Body of pancreas (tissue), 4 donors: ENCODE measurements at places on chromosomes 11 and 22.

GRCh38 chr22:20553947-20554741 is 46.7 kb downstream of the MED15 start:
- H3K4me1 ChIP-seq = peaks cover 42% of the 10 kb centered on the region
- H3K27me3 ChIP-seq = no peaks in the 10 kb centered on the region
- peak overlapping the region; percentile 88 for H3K27ac ChIP-seq
- no peak for DNase-seq
- H3K4me3 ChIP-seq = no peak overlapping the region

GRCh38 chr11:86761978-86762377 is 38.4 kb upstream of the PRSS23 start:
- no peak for DNase-seq
- no peak overlapping the region for H3K27ac ChIP-seq
- no peak overlapping the region for H3K4me3 ChIP-seq
- H3K4me1 ChIP-seq = no peaks in the 10 kb centered on the region
- no peaks in the 10 kb centered on the region for H3K27me3 ChIP-seq

GRCh38 chr22:24992946-24993345 is 40.4 kb downstream of the KIAA1671 start:
- no peak overlapping the region for H3K27ac ChIP-seq
- no peaks in the 10 kb centered on the region for H3K27me3 ChIP-seq
- no peaks in the 10 kb centered on the region for H3K4me1 ChIP-seq
- no peak overlapping the region for H3K4me3 ChIP-seq
- no peak for DNase-seq

DNA sequence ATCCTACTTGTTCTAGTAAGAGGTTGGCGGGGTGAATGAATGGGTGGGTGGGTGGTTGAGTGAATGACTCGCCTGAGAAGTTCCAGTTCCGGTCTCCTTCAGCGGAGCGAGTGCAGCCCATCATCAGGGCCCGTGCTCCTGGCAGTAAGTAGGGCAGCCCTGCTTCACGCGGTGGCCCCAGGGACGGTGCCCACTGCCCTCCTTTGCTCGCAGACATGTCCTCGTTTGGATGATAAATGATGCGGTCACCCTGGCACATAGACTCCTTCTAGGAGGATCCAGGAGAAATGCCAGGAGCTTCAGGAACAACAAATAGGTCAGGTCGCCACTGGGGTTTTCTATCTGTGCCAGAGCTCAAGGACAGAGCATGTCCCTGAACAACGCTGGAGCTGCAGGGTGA is 370.8 kb downstream of the CTTN start:
- H3K27ac ChIP-seq = no peak overlapping the region
- no peak for DNase-seq
- H3K4me1 ChIP-seq = no peaks in the 10 kb centered on the region
- H3K4me3 ChIP-seq = no peak overlapping the region
- no peaks in the 10 kb centered on the region for H3K27me3 ChIP-seq

GRCh38 chr11:66373265-66373664 is 1.7 kb upstream of the SLC29A2 start:
- peaks cover 34% of the 10 kb centered on the region for H3K4me1 ChIP-seq
- no peak for DNase-seq
- no peaks in the 10 kb centered on the region for H3K36me3 ChIP-seq
- no peak overlapping the region for H3K4me3 ChIP-seq
- no peaks in the 10 kb centered on the region for H3K27me3 ChIP-seq
- H3K27ac ChIP-seq = peak overlapping the region; percentile 94

DNA sequence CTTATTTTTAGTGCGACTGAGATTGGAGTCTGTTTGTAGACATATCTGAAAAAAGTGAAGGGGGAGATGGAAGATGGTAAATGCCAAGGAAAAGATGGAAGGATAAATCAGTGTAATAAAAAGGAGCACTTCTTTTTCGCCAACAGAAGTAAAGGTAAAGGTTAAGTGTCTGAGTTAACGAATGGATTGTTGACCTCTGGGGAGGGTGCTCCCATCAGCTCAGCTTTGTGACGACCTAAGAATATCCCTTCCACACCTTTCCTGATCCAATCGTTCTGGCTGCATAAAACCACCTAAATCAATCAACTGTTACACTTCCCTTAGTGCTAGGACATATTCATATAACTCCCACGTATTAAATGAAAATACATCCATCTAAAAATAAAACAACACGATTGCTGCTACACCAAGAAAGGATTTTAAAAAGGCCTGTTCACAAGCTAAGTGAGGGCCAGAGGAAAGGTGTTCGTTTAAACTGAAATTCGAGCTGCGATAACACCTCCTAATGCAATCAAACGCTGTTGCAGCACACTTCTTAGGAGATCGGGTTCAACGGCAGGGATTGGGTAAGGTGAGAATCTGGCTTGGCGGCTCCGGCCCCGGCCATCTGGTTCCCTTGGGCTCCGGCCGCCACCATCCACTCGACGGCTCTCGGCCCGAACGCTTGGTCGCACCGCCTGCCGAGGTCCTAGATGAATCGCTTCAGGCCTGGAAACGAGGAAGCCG is 658 bp downstream of the C11orf71 start:
- H3K36me3 ChIP-seq = no peaks in the 10 kb centered on the region
- H3K27me3 ChIP-seq = no peaks in the 10 kb centered on the region
- peak; percentile 81 for DNase-seq
- H3K4me1 ChIP-seq = peaks cover 31% of the 10 kb centered on the region

DNA sequence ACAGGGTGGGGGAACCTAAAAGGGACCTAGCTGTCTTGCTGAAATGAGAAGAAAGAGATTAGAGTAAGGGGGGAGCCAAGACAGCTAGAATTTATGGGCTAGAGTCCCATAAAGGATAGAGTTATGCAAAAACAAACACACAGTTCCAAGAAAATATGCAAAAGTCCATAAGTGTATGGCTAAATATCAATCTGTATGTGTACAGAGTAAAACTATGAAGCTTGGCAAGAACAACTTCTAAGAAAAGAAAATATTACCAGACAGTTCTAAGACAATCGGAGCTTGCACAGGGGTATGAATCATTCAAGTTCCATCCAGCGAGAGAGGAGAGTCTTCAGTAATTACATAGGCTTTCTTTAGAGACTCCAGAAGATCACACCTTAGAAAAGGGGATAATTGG is 41.8 kb downstream of the GDPD4 start:
- no peaks in the 10 kb centered on the region for H3K4me1 ChIP-seq
- no peaks in the 10 kb centered on the region for H3K27me3 ChIP-seq

DNA sequence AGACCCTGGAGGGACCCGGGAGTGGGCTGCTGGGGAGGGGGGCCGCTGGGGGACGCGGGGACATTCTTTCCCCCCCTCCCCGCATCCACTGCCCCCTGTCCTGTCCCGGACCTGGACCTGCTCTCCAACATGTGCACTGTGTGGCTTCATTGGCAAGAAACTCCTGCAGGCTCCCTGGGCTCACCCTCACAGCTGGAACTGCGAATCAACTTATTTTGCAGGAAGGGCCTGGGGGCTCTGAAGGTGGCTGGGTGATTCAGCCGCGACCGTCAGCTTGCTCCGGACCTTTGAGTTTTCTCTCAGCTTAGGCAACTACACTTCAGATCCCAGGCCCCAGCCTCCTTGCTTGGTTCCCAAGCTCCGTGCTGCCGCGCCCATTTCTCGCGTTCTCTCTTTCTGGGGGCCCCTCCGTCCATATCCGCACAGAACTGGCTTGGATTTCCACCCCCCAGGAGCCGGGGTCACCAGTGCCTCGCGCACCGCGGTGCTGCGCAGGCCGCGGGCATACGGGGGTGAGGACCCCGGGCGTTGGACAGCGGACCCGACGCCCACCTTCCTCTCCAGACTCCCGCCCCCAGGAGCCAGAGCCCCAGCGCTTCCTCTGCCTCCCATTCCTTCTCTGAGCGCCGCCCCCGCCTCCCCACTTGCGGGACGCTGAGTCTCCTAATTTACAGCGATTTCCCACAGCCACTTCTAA is 471 bp upstream of the AHNAK start:
- H3K27ac ChIP-seq = peak overlapping the region; percentile 93
- no peak for DNase-seq
- H3K4me3 ChIP-seq = peak overlapping the region; percentile 66
- peaks cover 99% of the 10 kb centered on the region for H3K4me1 ChIP-seq

DNA sequence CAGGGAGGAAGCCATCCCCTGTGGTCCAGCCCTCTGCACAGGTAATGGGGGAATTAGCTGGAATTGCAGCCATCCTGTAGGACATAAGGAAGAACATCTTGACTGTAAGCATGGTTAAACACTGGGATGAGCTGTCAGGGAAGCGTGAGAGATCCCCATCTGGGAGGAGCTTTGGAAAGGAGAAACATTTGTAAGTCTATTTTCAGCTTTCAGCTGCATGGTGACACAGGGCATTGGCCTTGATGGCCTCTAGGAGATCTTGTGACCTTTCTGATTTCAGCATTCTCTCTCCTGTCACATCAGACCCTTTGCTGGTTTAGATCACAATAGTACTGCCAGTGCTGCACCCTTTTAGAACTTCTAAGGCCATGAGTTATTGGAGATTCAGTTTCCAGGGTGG is 47.1 kb downstream of the BCR start:
- no peaks in the 10 kb centered on the region for H3K36me3 ChIP-seq
- DNase-seq = no peak
- peaks cover 25% of the 10 kb centered on the region for H3K4me1 ChIP-seq
- H3K27ac ChIP-seq = no peak overlapping the region
- H3K4me3 ChIP-seq = no peak overlapping the region
- no peaks in the 10 kb centered on the region for H3K27me3 ChIP-seq

DNA sequence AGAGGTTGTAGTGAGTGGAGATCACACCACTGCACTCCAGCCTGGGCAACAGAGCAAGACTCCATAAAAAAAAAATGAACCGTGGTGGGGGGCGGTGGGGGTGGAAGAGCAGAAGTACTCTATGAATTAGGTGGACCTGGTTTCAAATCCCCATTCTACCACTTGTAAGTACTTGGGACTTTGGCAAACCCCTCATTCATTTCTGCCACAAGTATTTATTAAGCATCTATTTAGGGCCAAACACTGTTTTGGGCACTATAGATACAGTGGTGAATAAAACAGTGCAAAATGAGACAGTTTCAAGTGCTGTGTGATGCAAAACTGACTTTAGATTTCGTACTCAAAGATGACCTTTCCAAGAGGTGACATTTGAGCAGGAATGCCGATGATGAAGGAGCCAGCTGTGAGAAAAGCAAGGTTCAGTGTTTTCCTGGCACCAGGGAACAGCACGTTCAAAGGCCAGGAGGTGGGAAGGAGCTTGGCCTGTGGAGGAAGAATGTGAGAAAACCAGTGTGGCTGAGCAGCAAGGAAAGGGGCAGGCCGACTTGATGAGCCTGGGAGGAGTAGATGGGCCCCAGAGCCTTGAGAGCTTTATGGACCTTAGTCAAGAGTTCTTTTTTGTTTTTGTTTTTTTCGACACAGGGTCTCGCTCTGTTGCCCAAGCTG is 1.4 kb upstream of the TMEM134 start:
- H3K36me3 ChIP-seq = no peaks in the 10 kb centered on the region
- H3K4me1 ChIP-seq = peaks cover 37% of the 10 kb centered on the region
- no peak overlapping the region for H3K27ac ChIP-seq

DNA sequence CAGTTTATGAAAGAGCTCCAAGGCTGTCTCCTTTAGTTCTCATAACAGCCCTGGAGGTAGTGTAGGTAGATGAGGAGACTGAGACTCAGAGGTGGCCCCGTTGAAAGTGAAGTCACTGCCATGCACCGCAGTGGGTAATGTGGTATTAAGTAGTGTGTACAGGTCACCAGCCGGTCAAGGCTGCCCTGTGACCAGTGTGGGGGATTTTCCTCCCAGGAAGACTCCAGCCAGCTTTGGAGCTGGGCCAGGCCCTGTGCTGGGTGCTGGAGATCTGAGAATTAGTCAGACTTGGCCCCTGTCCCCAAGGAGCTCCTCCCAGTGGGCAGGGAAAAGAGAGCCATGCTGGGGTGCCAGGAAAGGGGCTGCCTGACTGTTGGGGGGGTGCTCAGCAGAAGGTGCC is 5.3 kb downstream of the OMP start:
- H3K4me1 ChIP-seq = peaks cover 29% of the 10 kb centered on the region
- peak; percentile 89 for DNase-seq
- no peaks in the 10 kb centered on the region for H3K36me3 ChIP-seq
- no peak overlapping the region for H3K27ac ChIP-seq
- H3K4me3 ChIP-seq = no peak overlapping the region

GRCh38 chr11:101810546-101810945 is 104.3 kb upstream of the CEP126 start:
- H3K36me3 ChIP-seq = no peaks in the 10 kb centered on the region
- no peak for DNase-seq
- no peaks in the 10 kb centered on the region for H3K4me1 ChIP-seq

GRCh38 chr11:8809241-8809938 is 101.6 kb upstream of the AKIP1 start:
- peaks cover 77% of the 10 kb centered on the region for H3K4me1 ChIP-seq
- peak overlapping the region; percentile 1 for H3K4me3 ChIP-seq
- no peaks in the 10 kb centered on the region for H3K36me3 ChIP-seq
- no peak for DNase-seq

GRCh38 chr11:110655967-110656366 is 56.3 kb downstream of the ARHGAP20 start:
- H3K27ac ChIP-seq = no peak overlapping the region
- H3K36me3 ChIP-seq = no peaks in the 10 kb centered on the region
- H3K27me3 ChIP-seq = no peaks in the 10 kb centered on the region
- DNase-seq = no peak
- H3K4me1 ChIP-seq = no peaks in the 10 kb centered on the region
- no peak overlapping the region for H3K4me3 ChIP-seq

- H3K4me1 ChIP-seq = peaks cover 88% of the 10 kb centered on the region
- no peak overlapping the region for H3K4me3 ChIP-seq
- no peaks in the 10 kb centered on the region for H3K27me3 ChIP-seq
- peak overlapping the region; percentile 75 for H3K27ac ChIP-seq
- DNase-seq = no peak
Observed at GRCh38 chr11:63869683-63870082, 30.8 kb downstream of the MARK2 start.
